NCI-H146 (cell line): ENCODE measurements at places on chromosomes 3 and 15.
A peak's percentile ranks its signal among the peaks of the same experiment; 100 is the strongest.

- no peak for DNase-seq
Measured at GRCh38 chr3:98021830-98022560, 13.1 kb downstream of the GABRR3 start.

DNA sequence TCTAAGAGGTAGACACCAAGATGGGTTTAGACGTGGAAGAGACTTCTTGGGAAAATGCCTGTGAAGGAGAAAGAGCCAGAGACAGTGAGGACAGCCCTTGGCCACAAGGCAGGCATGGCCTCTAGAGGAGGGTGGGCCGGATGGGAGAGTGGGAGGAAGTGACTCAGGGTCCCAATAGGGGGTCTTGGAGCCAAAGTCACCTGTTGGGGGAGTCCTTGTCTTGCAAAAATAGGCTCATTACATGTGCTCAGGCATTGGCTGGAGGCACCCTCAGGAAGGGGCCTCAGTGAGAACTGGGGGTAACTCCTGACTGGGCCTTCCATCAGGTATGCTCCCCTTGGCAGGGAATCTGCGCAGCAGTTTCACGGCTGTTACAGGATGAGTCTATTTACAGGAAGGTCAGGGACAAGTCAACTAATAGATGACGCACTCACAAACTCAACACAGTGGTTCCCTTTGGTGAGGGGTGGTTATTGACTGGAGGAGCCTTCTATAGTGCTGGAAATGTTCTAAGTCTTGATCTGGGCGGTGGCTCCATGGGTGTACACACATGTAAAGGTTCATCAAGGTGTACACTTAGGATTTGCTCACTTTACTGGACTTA lies 259.6 kb downstream of the XXYLT1 start:
- no peak for DNase-seq

DNA sequence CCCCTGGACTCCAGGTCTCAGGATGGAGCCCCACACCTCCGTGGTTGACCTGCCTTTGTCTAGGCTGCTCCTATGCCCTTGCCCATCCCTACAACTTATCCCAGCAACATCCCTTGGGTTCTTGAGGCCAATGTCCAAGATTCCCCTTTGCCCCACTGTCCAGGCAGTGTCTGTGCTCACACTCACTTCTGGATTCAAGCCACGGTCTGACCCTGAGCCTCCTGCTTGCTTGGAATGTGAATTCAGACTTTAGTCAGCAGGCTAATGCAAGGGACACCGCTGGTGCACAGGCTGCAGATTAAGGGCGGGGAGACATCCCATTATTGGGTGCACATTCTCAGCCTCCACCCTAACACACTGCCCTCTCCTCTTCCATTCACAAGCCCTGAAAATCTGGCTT lies 154.1 kb downstream of the WNT5A start:
- no peak for DNase-seq

DNA sequence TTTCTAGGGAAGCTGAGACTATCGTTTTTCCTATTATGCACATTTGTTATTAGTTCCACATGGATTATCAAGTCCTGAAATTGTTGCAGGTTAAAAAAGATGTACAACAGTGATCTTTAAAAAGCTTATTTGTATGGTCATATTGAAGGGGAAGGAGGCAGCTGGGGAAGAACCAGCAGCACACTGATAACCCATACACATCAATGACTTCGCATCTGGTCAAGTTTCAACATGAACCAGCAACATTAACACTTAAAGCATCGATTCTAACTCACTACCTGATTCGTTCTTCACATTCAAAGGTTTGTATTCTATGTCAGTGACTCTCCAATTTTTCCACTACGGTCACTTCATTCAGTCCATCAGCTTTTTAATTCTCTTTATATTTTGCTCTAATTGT lies 56.4 kb downstream of the NCEH1 start:
- no peak for DNase-seq

- DNase-seq, result no peak
Measured at GRCh38 chr15:50246631-50247030, 18.9 kb downstream of the HDC start.

DNA sequence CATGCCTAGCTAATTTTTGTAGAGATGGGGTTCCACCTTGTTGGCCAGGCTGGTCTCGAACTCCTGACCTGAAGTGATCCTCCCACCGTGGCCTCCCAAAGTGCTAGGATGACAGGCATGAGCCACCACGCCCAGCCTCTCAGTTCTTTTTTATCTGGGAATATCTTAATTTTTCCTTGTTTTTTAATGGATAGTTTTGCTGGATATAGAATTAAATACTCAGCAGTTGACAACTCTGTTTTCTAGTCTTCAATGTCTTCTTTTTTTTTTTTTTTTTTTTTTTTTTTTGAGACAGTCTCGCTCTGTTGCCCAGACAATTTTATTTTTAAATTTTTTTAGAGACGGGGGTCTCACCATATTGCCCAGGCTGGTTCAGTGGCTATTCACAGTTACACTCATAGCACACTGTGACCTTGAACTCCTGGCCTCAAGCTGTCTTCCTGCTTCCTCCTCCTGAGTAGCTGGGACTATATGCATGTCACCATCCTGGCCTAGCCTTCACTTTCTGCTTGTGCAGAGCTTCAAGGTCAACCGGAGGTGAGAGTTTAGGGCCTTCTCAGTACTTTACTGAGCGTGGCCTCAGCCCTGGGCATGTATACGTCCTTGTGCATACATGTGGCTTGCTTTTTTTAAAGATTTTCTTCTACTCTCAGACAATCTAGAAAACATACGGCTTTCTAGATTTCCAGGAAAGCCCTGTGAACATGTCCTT lies 120.5 kb downstream of the ZNF609 start:
- no peak for DNase-seq

- no peak for DNase-seq
Measured at GRCh38 chr3:94356581-94356980, 293.7 kb downstream of the NSUN3 start.

- DNase-seq, result no peak
Measured at GRCh38 chr3:158663246-158663645, 9.2 kb downstream of the LXN start.

DNA sequence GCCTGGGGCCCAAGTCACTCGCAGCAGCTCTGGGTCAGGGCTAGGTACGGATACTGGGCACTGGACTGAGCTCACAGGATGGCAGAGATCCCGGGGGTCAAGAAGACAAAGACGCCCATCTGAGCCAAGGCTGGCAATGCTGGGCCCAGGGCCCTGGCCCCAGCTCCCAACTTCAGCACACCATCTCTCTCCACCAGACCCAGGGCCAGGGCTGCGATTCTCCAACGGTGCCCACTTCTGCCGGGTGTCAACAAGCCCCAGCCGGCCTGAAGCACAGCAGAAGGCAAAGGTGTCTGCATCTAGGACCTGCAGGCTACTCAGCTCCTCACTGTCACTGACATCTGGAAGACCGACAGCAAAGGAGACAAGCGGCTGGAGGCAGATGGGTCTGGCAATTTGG lies 8.6 kb downstream of the WDR73 start:
- no peak for DNase-seq

- DNase-seq, result no peak
Measured at GRCh38 chr3:21544076-21544462, 206.9 kb downstream of the ZNF385D start.

DNA sequence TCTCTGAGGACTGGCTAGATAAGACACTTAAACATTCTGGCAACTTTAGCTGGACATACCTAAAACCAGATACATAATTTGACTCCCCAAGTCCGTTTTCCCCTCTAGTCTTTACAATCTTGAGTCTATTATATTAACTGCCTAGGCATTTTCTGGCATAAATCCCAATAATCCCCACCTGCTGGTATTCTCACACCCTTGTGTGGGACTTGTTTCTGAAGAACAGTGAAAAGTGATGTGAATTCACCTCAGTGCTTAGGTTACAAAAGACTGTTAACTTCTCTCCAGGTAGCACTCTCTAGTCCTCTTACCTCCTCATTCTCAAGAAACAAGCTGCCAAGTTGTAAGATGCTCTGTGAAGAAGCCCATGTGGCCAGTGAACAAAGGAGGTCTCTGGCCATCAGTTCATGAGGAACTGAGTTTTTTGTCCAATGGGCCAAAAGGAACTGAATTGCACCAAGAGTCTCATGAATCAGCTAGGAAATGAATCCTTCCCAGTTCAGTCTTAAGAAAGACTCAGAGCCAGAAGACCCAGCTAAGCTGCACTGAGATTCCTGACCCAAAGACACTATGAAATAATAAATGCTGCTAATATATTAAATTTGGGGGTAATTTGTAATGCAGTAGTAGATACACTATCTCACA lies 4.1 kb downstream of the OSBPL11 start:
- no peak for DNase-seq

DNA sequence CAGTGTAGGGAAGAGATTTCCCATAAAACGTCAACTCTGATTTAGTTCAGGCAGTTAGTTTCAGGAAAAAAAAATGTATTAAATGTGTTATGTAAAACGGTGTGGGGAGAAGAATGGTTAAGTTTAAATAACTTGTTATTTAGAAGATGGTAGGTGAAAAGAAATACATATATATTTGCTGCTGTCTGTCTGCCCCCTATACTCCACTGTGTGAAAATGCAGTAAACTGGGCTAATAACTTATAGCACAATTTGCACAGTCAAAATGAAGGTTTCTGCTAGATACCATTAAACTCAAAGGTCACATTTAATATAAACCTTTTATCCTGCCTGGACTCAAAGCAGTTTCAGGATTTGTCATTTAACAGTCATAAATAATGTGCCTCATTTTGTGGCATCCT lies 515.0 kb downstream of the FGF12 start:
- DNase-seq, result no peak

DNA sequence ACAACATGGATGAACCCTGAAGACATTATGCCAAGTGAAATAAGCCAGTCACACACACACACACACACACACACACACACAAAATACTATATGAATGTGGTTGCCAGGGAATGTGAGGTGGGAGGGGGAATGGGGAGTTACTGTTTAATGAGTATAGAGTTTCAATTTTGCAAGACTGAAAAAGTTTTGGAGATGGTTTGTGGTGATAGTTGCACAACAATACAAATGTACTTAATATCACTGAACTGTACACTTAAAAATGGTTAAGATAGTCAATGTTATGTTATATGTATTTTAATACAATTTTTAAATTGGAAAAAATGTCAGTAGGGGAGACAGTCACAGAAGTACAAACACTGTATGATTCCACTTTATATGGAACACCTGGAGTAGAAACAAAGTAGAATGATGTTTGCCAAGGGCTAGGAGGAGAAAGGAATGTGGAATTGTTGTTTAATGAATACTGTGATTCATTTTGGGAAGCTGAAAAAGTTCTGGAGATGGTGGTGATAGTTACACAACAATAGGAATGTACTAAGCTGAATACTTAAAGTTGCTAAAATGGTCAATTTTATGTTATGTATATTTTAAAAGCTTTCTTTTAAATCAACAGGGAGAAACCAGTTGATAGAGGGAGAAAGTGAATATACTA lies 76.6 kb downstream of the RPL39L start:
- DNase-seq, result no peak

GRCh38 chr3:20043396-20043795 lies 3.1 kb downstream of the KAT2B start:
- no peak for DNase-seq

- peak; percentile 5 for DNase-seq
Measured at GRCh38 chr3:57078344-57078634, 17.8 kb downstream of the SPATA12 start.

DNA sequence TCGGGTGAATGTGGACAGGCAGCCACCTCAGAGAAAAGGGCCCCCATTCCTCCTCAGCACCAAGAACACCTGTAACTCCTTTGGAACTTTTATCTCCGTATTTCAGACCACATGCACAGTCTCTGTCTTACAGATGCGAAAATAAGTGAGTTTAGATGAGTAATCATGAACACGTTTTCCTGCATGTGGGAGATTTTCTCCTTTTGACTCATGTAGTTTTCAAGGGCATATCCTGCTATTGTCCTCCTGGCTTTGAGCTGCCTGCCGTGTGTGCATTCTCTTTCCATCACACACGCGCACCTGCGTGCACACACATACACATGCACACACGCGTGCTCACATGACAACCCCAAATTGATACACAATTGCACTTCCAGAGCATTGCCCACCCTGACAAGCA lies 239.2 kb downstream of the GABRG3 start:
- DNase-seq, result no peak
